ENCODE measurements at places on chromosomes 5 and 9.

DNA sequence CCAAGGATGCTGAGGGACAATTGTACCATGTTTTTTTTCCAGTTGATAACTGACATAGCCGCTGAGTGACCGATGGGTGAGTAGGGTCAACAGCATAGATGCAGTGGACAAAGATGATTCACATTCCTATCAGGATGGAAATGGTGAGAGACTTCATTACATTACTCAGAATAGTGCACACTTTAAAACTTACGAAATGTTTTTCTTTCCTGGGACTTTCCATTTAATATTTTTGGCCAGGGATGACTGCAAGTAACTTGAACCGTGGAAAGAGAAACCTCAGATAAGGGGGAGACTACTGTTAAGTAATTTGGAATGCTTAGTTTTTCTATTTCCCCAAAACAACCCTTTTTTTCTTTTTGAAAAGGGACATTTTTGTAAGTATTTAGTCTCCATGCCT lies 3.0 kb upstream of the TUSC1 start:
- DNase-seq: no peak

GRCh38 chr9:124381170-124381945 lies 33.9 kb downstream of the PSMB7 start:
- DNase-seq: no peak

GRCh38 chr5:90873033-90873517 lies 314.5 kb downstream of the ADGRV1 start:
- no peak for DNase-seq

DNA sequence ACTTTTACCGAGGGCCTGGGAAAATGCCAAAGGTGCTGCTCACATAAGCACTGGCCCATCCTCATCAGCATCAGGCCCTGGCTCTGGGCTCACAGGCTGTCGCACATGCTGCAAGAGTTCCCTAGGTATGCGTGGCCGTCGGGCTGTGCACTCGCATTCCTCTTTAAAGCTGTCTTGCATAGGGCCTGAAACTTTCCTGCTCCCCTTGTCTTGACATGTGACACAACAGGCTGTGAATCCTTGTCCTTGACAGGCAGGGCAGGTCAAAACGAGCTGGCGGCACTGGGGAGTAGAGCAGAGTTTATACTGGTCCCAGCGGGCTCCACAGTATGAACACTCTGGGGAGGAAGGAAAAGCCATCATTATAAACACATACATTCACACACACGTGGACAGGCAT lies 30.7 kb downstream of the TSTD2 start:
- no peak for DNase-seq

- no peak for DNase-seq
Observed at GRCh38 chr5:18105449-18105848, 471.2 kb downstream of the TAF11L14 start.

GRCh38 chr9:101421653-101422065 lies 13.9 kb downstream of the ALDOB start:
- DNase-seq: no peak

DNA sequence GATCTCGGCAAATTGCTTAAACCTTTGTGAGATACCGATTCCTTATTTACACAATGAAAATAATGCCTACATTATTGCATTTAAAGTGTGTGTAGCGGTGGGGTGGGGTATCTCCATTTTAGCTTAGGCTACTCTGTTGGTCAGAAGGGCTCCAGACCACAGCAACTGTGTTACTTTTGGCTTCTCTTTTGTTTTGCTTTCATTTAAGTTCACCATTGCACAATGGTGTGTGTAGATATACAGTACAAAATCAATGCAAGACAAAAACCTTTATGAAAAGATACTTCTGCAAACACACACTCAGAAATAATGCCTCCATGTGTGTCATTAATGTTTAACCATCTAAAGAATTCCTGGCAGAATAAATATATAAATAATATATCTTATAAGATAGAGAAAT lies 279.4 kb downstream of the FBXL17 start:
- DNase-seq: no peak

DNA sequence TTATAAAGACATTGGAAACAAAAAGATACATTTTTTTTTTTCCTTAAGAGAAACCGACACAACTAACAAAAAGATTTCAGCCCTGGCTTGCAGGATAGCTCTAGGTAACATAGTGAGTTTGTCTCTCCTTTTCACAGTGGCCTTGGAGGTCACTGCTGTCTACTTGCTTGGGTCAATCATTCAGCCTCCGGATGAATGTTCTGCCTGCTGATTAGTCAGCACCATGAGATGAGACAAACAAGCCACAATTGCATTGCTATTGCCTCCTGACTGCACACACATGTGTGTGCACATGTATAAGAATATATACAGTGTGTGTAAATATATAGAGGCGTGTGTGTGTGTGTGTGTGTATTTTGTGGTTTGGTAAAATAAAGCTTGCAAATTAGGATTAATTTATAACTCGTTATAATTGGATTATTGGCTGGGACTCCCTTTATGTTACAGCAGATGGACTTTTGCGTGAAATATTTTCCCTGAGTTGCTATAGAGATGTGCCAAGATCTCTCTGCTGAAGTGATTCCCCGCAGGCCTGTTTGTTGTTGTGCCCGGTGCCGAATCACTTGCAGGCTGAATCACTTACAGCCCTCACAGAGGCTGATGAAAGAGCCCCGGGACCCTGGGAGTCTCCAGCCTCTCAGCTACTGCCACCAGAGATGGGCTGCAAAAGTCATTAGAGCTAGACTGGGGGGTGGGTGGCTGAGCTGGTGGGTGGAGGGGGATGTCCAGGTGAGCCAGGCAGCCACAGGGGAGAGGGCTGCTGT lies 161.2 kb downstream of the FGF18 start:
- peak; percentile 34 for DNase-seq

DNA sequence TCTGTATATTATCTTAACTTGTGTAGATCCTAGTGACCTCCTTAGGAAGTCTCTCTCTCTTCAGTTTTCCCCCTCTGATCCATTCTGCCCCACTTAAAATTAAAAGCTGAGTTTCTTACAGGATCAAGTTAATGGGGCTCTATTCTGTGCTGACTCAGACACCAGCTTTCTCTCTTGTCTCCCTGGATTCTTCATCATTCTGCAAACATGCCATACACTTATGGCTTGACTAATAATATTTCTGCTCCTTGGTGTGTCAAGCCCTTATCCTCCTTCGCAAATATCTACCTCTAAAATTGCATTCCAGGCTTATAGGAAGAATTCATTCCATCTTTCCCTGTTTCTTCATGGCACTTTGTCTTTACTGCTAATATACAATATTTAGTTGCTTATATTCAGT lies 18.1 kb downstream of the LRRC70 start:
- DNase-seq: no peak

DNA sequence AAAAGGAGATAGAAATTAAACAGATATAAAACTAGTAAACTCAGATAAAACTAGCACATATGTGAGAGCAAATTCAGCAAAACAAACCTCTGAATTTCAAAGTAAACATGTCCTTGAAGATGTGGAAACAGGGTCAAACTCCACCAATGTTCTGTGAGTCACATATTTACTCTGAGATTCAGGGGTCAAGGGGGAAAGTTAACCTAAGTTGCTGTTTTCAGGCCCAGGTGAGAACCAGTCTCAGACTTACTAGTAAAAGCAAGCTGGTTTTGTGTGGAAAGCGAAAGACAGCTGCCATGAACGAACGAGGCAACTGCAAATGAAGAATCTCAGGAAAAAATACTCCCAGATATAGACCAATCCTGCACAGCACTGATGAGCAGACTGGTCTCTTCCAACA lies 29.0 kb downstream of the PSMB7 start:
- DNase-seq: no peak

DNA sequence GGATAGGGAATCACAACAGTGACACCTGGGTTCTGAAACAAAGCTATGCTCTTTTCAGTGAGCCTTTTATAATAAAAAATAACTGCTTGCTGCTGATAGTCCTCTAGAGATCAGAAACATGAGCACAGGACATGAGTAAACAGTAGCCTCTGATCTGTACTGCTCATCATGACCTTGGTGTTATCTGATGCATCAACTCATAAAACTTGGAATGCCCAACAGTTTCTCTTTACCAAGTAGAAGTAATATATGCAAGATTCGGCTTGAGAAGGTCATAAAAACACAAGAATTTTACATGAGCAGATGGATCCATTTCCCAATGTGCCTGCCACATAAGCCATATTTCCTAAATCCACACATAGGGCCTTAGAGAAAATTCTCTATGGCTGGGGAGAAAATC lies 318.3 kb upstream of the GRAMD2B start:
- no peak for DNase-seq

- no peak for DNase-seq
Observed at GRCh38 chr5:146560205-146560812, 44.3 kb upstream of the GPR151 start.

GRCh38 chr9:112605518-112605917 lies 112.4 kb downstream of the INIP start:
- DNase-seq: no peak

GRCh38 chr9:88659126-88659525 lies 124.1 kb downstream of the NXNL2 start:
- DNase-seq: no peak

DNA sequence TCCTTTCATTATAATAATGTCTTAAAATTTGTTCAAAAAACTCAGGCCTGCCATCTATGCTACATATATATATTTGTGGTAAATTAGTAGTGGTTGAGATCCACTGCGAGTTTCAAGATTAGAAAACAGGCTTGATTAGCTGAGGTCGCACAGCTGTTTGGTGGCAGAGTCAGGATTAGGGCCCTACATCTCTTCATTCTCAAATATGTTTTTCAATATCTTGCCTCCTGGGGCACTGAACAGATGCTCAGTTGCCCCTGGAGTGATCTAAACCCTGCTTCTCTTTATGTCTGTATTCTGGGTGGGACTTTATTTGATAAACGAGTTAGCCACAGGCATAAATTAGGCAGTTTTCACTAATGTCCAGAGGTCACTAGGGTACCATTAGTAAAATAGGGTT lies 27.8 kb upstream of the CEP120 start:
- no peak for DNase-seq

GRCh38 chr5:140182803-140183367 lies 7.9 kb downstream of the CYSTM1 start:
- peak; percentile 34 for DNase-seq

- no peak for DNase-seq
Observed at GRCh38 chr5:177311392-177311722, 341 bp downstream of the MXD3 start.

GRCh38 chr5:168756453-168757391 lies 177.6 kb upstream of the PANK3 start:
- DNase-seq: no peak

- DNase-seq: no peak
Observed at GRCh38 chr5:398475-399295, 44.3 kb upstream of the EXOC3 start.

GRCh38 chr5:162391833-162392232 lies 324.3 kb downstream of the GABRG2 start:
- DNase-seq: no peak

GRCh38 chr5:103891151-103891550 lies 328.6 kb upstream of the NUDT12 start:
- DNase-seq: no peak

DNA sequence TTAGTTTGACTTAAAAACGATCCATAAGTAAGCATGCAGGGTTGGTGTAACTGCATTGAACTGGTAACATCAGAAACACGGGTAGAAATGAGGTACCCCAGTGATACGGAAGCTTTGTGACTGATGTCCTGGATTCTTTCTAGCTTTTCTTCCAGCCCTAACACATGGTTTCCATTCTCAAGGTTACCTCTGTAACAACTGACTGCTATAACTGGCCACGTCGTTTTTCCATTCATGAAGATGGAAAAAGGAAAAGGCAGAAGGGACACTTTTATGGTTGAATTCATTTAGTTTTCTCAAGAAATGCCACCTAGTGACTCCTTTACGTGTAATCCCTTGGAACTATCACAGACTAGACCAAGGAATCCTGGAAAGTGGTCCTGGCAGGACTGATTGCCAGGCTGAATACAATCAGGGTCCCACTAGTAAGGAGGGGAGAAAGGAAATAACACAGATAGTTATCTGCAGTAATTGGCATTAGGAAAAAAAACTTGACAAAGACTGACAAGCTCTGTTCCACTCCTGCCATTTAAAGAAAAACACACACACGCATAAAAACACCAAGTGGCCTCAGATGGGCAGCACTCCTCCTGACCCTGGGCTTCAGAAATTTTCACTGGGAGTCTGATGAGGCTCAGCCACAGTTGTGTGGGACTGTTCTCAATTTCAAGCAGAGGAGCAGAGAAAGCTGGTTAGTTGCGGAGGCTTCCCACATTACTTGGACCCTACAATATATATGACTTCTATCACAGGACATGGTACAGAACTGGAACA lies 77.5 kb upstream of the ZNF169 start:
- no peak for DNase-seq

GRCh38 chr5:74464512-74465209 lies 175.9 kb downstream of the ENC1 start:
- DNase-seq: no peak

GRCh38 chr9:113310538-113310937 lies 7.4 kb upstream of the RNF183 start:
- no peak for DNase-seq

GRCh38 chr9:2228132-2228531 lies 213.0 kb downstream of the SMARCA2 start:
- no peak for DNase-seq

GRCh38 chr5:36031223-36031622 lies 35.5 kb downstream of the UGT3A2 start:
- no peak for DNase-seq

- no peak for DNase-seq
Observed at GRCh38 chr5:81247441-81247972, 14.4 kb downstream of the CKMT2 start.
